ENCODE measurements at places on chromosomes 4 and X. TPM values are rescaled to one million over a fixed set of nuclear protein-coding genes. Genes with fewer than 3 reads are reported as not detected.
A peak's percentile ranks its signal among the peaks of the same experiment; 100 is the strongest.

- no peaks in the 10 kb centered on the region for H3K4me1 ChIP-seq
- H3K36me3 ChIP-seq, result no peaks in the 10 kb centered on the region
- H3K27ac ChIP-seq, result no peak overlapping the region
- no peak overlapping the region for H3K4me3 ChIP-seq
- peak; percentile 16 for DNase-seq
Observed at GRCh38 chrX:68710870-68711576, 63.6 kb downstream of the STARD8 start.

DNA sequence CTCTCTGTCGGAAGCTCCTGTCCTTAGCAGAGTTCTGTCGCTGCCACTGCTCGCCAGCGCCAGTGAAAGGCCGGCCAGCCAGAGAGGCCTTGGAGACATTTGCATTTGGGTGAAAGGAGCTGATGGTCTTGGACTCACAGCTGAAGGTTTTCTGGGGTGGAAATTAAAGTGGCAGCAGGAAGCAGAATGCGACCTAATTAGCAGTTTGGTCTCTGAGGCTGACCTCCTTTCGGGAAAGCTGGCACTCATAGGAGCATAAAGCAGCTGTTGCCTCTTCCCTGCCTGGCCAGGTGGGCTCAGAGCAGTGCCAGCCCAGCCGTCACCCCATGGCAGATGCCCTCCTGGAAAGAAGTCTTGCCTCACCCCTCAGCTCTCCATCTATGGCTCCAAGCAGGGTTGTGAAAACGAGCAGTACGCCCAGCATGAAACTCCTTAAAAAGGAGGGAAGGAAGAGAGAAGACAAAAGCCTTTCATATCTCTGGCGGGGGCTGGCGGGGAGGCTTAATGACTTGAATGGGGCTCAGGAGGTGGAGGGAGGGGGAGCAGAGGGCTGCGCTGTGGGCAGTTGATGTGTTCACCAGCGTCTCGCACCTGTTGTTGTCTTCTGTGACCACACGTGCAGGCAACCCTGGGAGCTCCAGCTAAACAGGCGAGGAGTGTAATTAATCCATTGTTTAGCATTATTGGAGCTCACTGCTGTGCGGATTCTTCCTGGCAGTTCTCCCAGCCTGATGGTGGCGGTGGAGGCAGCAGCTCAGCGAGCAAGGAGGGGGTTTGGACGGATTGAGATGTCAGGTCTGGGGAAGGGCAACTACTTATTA is 264.0 kb downstream of the MID1IP1 start:
- H3K4me1 ChIP-seq, result no peaks in the 10 kb centered on the region
- no peaks in the 10 kb centered on the region for H3K36me3 ChIP-seq
- DNase-seq, result peak; percentile 18
- no peak overlapping the region for H3K4me3 ChIP-seq
- H3K27me3 ChIP-seq, result no peaks in the 10 kb centered on the region

DNA sequence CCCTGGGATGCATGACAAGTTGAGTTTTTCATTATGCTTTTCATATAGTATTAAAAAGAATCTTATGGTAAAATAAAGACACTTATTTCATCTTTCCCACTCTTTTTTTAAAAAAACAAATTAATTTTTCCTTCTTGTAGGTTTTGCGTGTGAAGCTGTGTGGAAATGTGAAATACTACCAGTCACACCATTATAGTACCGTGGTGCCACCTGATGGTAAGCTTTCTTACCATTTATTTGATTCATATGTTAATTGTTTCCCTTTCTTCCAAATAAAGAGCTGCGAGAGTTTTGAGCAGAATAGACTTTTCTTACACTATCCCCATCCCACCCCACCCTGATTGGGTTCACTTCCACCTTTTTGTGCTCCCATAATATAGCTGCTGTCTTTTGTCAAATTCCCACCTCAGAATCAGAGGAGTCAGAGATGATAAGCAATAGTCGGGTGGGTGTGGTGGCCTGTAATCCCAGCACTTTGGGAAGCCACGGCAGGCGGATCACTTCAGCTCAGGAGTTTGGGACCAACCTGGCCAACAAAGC is 44.3 kb downstream of the CASP6 start:
- H3K36me3 ChIP-seq, result no peaks in the 10 kb centered on the region
- peaks cover 7% of the 10 kb centered on the region for H3K4me1 ChIP-seq
- peak; percentile 25 for DNase-seq
- H3K4me3 ChIP-seq, result no peak overlapping the region

DNA sequence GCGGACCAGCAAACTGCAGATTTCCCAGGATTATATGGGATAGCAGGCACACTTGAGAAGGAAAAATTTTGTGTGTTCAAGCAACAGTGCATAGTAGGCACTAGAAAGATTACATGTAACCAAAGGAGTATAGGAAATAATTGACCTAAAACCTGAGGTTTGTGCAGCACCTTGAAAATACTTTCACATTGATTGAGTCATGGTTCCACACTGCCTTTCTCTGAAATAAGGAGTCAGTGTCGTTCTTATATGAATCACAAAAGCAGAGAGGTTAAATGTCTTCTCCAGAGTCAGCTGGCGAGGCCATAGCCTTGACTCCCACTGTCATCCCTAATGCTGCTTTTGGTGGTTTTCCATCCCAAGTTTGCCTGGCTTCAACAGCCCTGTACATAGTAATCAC is 138.9 kb downstream of the SOWAHB start:
- H3K36me3 ChIP-seq, result no peaks in the 10 kb centered on the region
- H3K4me1 ChIP-seq, result peaks cover 3% of the 10 kb centered on the region
- no peak overlapping the region for H3K4me3 ChIP-seq
- H3K27me3 ChIP-seq, result no peaks in the 10 kb centered on the region
- no peak for DNase-seq

DNA sequence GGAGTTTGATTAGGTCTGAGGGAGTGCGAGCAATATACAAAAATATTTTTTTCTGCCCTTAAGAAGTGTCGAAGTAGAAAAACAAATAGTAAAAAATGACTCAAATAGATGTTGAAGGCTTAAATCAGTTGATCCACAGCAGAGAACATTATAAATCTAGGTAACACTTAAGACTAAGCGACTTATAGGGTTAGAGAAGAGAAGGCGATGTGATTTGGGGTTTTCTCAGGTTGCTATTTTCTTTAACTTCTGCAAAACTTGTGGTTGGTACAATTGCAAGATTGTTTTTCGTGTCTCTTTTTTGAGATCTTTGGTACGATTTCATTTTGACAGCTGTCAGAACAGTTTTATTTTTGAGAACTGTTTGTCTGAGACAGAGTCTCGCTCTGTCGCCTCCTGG is 1479.5 kb downstream of the PCDH7 start:
- no peak overlapping the region for H3K27ac ChIP-seq
- no peaks in the 10 kb centered on the region for H3K36me3 ChIP-seq
- H3K4me3 ChIP-seq, result no peak overlapping the region
- DNase-seq, result no peak
- no peaks in the 10 kb centered on the region for H3K4me1 ChIP-seq

- DNase-seq, result no peak
- H3K4me3 ChIP-seq, result peak overlapping the region; percentile 52
Observed at GRCh38 chrX:131745942-131746489, 202.1 kb downstream of the OR13H1 start.

DNA sequence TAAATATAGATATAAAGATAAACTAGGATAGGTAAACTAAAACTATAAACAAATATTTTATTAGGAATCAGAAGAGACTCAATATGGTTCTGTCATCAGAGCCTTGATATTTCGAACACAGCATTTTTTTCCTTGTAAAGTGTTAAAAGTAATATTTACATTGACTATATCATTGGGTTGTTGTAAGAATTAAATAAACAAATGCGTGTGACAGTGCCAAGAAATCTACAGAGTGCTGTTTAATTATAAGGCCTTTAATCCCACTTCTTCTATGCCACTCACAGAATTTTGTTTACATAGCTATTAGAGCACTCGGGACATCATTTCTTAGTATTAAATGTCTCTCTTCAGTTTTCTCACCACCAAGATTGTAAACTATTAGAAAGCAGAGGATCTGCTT is 807.4 kb downstream of the FSTL5 start:
- no peak for DNase-seq
- H3K36me3 ChIP-seq, result no peaks in the 10 kb centered on the region
- H3K27me3 ChIP-seq, result no peaks in the 10 kb centered on the region

GRCh38 chr4:183469285-183469684 is 24.8 kb downstream of the CDKN2AIP start:
- no peak overlapping the region for H3K27ac ChIP-seq
- H3K4me1 ChIP-seq, result no peaks in the 10 kb centered on the region
- no peak for DNase-seq

DNA sequence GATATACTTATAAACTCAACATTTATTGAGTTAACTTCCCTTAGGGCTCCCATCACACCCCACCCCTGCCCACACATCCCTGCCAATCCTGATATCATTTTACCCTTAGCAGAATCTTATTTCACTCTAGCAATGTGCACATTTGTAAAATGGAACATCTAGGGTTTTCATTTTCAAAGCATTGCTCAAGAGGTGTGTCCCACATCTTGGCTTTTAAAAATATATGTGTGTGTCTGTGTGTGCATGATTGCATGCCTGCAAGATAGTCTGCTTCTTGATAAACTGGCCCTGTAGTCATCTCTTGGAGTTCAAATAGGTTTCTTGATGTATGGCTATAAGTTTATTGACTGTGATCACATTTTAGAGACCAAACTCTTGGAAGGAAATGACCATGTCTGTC is 26.4 kb upstream of the EGF start:
- no peak for DNase-seq
- H3K4me1 ChIP-seq, result peaks cover 12% of the 10 kb centered on the region
- no peak overlapping the region for H3K27ac ChIP-seq
- no peak overlapping the region for H3K4me3 ChIP-seq
- H3K27me3 ChIP-seq, result no peaks in the 10 kb centered on the region

Gene STK32B
- 15.1 TPM for total RNA-seq

Gene CFAP99
- total RNA-seq, result not detected

Gene CENPVL3
- 21.7 TPM for total RNA-seq

Gene SPANXD
- not detected for total RNA-seq

Gene ADH1A
- total RNA-seq, result not detected

Gene GLRA2
- not detected for total RNA-seq

Gene MAP7D2
- 0.83 TPM for total RNA-seq
